ENCODE measurements at places on chromosomes 7 and 10.
A peak's percentile ranks its signal among the peaks of the same experiment; 100 is the strongest.

DNA sequence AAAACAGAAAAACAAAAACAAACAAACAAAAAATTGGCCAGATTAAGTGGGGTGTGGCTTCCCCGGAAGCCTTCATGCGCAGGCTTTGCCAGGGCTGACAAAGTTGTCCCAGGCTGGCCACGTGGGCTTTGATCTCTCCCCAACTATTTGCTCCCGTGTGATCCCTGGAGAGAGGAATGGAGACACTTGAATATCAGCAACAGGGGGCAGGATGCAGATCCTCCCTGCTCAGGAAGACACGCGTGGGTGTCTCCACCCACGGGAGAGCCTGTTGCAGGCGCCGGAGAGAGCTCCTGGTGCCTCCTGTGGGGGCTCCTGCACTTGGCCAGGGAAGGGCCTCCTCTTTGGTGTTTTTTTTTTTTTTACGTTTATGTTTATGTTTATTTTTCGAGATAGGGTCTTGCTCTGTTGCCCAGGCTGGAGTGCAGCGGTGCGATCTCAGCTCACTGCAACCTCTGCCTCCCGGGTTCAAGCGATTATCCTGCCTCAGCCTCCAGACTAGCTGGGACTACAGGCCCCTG, 19.0 kb downstream of the TRIM56 start:
- no peak for DNase-seq

- no peak for DNase-seq
Observed at GRCh38 chr7:12358694-12359093, 45.0 kb downstream of the VWDE start.

DNA sequence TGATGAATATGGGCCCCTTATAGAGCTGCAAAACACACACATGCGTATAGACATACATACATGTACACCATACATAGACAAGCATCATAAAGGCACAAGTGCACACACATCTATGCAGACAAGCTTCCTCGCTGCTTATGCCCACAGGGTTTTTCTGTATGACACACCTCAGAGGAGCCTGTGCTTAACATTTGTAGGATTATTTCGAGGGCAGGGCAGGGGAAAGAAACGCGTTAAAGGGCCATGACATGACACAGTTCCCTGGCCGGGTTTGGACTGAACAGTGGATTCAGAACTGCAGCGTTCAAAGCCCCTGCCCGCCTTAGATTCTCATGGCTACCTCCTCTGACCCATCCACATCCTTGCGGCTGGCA, 44.8 kb downstream of the CHST3 start:
- DNase-seq = no peak

- DNase-seq = no peak
Observed at GRCh38 chr10:79053481-79054202, 15.1 kb upstream of the ZMIZ1 start.

- DNase-seq = no peak
Observed at GRCh38 chr10:102642736-102643335, 1.4 kb upstream of the TRIM8 start.

DNA sequence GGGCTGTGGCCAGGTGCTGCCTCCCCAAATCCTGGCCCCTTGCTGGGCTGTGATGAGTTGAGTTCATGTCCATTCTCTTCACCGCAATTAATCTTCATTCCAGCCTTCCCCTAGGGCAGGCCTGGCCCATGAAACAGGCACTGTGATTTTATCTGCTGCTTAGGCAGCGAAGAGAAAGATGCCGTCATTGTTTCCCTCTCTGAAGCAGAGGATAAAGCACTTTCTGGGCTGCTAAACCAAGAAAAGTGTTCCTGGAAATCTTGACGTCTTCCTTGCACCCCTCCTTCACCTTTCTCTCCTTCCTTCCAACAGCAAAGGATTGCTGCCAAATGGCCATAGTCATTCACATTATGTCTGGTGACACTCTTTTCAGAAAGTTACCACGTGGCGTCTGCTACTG, 265.9 kb downstream of the ZEB1 start:
- DNase-seq = no peak

DNA sequence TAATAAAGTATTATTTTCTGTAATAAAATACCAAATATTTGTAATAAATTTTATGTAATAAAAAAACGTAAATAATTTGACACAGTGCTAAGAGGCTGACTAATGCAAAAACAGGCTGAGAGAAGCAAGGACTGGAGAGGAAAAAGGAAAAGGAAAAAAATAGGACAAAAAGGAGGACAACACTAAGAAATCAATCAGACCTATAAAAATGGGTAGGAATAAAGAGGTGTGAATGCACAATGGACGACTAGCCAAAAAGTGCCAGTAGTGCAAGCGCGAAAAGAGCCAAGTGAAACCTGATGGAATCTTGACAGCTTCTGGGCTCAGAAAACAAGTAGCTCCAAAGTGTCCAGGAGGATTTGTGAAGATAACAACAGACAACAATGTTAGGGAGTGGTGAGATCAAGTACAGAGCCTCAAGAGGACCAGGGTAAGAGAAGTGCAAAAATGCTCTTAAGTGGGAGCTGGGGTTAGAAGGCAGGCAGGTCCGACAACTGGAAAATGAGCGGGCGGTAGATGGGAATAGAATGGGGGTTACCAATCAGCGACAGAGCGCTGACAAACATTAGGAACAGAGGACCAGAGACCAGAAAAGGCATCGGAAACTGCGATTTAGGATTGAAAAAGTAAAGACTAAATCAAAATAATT, 1.2 kb downstream of the BRAF start:
- no peak for DNase-seq

- DNase-seq = no peak
Observed at GRCh38 chr10:34384372-34384771, 430.7 kb downstream of the PARD3 start.

- no peak for DNase-seq
Observed at GRCh38 chr10:104774234-104774633, 133.1 kb downstream of the SORCS3 start.

- no peak for DNase-seq
Observed at GRCh38 chr7:548401-548800, 28.8 kb upstream of the PDGFA start.

- DNase-seq = no peak
Observed at GRCh38 chr7:104873401-104873800, 140.6 kb upstream of the KMT2E start.

GRCh38 chr7:130896051-130896881, 162.3 kb upstream of the KLF14 start:
- no peak for DNase-seq

DNA sequence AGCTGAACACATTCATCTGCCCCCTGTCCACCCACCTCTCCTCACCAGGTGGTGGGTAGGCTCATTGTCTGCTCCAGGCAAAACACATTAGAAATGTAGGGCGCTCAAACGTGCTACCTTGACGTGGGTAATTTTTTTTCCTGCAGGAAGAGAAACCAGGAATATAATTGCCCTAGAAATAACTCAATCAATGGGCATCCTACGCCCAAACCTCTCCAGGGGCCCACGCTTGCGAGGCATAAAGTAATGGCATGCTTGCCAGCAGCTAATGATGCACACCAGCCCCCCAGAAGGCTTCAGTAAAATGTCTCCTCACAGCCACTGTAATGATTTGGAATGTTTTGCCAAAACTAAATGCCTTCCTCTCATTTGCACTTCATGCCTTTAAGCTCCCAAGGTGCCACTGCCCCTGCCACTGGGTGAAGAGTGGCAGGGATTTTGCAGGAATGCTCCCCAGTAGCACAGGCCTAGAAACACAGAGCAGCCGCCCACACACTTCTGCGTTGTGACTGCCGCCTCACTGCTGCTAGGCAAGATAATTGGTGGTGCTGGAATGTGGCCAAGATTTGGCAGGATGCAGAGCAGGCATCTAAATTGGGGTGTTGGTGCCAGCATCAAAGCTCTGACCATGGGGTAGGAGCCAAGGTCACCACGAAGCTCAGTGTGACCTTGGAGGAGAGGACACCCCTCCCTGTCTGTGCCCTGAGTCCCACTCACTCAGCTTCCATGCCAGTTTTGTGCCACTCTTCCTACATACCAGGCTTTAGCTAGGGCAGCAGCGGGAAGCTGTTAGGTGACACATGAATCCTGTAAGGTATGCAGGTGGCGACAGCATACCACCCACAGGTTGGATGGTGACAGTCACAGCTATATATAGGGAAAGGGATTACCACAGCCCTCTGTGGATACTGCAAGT, 48.7 kb upstream of the PPP1R3C start:
- DNase-seq = no peak

GRCh38 chr10:102121739-102122372, 1.7 kb upstream of the LDB1 start:
- DNase-seq = no peak

DNA sequence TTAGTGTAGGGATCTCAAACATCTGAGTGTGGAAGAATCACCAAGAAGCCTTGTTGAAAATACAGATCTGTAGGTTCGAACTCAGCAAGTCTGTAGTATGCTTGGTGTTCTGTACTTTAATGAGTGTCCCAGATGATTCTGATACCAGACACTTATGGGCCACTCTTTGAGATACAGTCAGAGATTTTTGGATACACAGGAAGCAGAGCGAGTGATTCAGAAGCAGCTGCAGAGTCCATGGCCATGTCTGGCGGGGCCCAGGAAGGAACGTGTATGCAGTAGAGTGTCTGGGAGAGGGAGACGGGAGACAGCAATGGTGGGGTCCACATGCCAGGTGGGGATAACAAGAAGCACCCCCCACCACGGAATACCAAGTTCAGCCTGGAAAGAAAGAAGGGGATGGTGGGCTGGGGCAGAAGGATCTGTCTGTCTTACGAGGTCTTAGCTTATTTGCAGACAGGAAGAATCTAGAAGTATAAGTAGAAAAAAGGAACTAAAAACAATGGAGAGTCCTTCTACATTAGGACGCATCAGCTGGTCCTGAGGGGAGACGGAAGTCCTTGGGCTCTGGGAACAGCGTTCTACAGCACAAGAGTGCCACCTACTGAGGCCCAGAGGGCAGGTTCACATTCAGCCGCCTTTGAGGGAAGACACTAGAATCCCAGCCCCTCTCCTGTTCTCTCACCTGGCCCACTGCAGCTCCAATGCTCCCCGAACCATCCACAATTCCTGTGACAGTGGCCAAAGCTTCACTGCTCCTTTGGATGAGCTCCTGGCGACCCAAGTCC, 55.4 kb downstream of the SLC37A3 start:
- DNase-seq = peak; percentile 32

DNA sequence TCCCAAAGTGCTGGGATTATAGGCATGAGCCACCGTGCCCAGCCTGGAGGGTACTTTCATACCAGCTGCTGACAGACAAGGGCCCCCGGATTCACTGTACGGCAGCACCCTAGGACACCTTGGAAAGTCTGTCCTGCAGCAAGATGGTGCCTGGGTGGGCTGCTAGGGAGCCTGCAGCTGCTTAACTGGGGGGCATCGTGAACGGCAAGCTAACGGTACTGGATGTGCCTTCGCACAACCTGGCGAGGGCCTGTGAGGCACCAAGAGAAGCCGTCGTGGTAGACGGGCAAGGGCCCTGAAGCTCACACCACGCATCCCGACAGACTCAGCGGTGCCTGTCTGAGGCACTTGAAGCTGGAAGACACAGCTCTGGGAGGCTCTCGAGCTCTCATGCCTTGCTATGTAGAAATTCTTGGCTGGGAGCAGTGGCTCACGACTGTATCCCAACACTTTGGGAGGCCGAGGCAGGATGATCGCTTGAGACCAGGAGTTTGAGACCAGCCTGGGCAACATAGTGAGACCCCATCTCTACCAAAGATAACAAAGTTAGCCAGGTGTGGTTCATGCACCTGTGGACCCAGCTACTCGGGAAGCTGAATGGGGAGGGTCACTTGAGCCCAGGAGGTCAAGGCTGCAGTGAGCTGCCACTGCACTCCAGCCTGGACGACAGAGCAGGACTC, 9.4 kb downstream of the BRAT1 start:
- DNase-seq = no peak

DNA sequence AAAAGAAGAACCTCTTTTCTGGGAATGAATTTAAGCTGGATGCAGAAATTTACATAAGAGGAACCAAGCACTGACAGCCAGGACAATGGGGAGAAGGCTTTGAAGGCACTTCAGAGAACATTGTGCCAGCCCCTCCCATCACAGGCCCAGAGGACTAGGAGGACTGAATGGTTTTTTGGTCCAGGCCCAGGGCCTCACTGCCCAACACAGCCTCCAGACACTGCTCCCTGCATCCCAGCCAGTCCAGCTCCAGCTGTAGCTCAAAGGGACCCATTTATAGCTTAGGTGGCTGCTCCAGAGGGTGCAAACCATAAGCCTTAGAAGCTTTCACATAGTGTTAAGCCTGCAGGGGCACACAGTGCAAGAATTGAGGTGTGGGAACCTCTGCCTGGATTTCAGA, 142.1 kb downstream of the DPY19L1 start:
- DNase-seq = no peak

GRCh38 chr10:106911096-106911495, 253.4 kb downstream of the SORCS1 start:
- DNase-seq = no peak

DNA sequence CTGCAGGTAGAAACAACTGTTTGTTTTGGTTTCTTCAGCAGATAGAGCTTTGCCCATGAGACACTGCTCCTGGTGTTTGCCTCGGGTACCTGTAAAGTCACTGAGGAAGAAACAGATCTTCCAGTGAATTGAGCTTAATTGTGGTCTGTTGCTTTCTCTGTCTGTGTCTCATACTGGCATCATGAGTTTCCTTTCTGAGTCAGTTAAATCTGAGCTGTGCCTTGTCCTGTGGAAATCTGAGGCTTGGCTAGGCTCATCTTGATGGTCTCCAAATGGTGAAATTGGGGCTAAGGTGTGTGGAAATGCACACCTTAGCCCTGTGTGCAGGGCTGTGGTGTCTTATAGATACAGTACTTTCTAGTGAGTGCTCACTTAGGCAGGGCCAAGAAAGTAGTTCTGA, 67.4 kb downstream of the GBF1 start:
- DNase-seq = no peak

DNA sequence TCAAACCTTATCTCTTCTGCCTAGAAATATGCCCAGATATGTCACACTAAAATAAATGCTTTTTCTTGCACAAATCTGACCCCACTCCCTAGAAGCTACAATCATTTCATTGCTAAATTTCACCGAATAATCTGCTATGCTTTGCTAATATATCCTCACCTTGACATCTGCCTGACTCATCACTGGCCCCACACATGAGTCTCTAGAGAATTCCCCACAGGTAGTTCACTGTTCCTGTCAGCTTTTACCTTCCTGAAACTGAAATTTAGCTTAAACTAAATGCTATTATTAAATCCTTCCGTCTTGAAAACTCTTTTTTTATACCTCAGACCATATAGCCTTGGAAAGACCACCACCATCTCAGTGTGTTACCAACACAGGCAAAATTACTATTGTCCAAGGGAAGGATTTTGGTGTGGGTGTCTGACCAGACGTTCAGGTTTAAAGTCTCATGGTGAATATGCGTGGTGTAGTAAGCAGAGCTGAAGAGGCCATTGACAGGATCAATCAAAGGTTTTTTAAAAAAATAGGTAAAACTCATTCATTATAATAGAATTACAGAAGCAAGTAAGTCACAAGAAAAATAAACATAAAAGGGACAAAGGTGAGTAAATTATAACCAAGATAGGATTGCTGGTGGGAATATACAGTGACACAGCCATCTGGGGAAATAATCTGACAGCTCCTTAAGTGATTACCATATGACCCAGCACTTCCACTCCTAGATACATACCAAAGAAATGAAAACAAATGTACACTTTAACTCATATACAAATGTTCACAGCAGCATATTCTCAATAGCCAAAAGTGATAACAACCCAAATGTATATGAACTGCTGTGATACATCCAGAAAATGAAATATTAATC, 173.5 kb downstream of the KMT2E start:
- peak; percentile 42 for DNase-seq

GRCh38 chr7:41969561-41970105, 266.7 kb upstream of the INHBA start:
- no peak for DNase-seq
